Naive thymus-derived CD8-positive, alpha-beta T cell (primary cell): ENCODE measurements at places on chromosomes 11 and 22.

- no peak for DNase-seq
These were observed 1.2 kb upstream of the GAL start for GRCh38 chr11:68683121-68683520.

GRCh38 chr11:82994604-82995230, 77.0 kb downstream of the RAB30 start:
- DNase-seq: no peak

DNA sequence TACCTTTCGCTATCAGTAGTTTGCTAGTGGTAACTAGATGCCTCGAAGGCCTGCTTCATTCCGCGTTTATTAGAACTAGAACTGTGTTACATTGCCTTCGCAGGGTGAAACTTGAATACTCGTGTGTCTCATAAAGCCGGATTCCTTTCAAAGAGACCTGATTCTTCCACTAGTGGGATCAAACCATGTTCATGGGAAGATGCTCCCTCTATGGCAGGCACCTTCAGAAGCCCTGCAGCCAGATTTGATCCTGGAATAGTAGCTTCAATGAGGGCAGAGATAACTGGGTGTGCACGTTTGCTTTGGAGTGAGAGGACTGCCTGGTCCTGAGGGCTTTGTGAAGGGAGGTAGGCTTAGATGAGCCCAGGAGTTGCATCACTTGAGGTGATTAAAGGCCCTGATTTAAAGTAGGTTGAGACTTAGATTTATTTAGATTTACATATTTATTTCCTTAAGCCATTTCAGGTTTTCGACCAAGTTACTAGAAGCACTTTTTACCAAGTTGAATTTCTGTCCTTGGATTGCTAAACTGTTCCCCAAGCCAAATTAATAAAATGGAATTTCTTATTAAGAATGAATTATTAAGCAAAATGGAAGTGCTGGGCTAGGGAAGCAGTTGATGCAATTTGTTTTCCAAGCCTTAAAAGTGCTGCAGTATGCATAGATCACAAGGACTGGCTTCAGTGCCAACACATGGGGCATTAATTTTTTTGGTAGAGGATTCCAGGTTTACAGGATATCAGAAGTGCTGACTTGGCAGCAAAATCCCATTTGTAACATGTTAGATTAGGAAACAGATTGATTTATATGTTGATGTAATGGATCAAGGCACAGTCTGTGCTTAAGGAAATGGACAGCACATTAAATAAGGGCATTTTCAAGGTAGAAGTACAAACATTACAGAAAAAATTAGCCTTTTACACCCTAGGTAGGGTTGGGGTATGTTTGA, 32.9 kb downstream of the APLP2 start:
- no peak for DNase-seq

DNA sequence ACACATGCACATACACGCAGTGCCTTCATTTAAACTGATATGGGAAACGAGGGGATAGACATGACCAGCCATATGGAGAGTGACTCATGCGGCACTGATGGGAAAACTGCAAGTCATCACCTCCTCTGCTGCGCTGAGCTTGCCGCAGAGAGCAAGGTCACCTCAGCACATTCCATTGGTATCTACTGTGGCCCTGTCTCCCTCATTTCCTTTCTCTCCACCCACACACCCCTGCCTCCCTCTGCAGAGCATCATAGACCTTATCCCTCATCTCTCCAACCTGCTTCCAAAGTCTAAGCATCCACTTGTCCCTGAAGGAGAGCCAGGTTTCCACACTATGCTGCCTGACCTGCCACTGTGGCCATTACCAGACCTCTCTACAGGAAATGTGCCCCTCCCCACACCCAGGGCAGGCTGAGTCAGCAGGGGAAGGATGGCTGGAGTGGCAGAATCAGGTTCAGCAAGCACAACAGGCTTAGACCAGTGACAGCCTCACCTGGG, 116.9 kb upstream of the SNX19 start:
- DNase-seq: no peak

- DNase-seq: no peak
These were observed 112.6 kb downstream of the C11orf91 start for GRCh38 chr11:33588056-33588455.

DNA sequence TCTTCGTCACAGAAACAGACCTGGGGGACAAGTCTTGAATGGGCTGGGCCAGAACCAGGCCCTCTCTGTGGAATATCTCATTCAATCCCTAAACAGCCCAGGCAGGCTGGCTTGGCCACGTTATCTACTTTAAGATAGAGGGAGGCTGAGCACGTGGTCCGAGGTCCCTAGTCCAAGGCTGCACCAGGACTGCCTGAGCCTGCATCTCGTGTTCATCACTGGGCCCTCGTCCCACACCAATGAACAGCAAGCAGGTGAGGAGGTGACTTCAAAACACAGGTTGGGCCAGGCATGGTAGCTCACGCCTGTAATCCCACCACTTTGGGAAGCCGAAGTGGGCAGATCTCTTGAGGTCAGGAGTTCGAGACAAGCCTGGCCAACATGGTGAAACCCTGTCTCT, 20.3 kb upstream of the FGF3 start:
- no peak for DNase-seq

GRCh38 chr11:110295531-110296225, 736 bp downstream of the RDX start:
- DNase-seq: peak; percentile 30

DNA sequence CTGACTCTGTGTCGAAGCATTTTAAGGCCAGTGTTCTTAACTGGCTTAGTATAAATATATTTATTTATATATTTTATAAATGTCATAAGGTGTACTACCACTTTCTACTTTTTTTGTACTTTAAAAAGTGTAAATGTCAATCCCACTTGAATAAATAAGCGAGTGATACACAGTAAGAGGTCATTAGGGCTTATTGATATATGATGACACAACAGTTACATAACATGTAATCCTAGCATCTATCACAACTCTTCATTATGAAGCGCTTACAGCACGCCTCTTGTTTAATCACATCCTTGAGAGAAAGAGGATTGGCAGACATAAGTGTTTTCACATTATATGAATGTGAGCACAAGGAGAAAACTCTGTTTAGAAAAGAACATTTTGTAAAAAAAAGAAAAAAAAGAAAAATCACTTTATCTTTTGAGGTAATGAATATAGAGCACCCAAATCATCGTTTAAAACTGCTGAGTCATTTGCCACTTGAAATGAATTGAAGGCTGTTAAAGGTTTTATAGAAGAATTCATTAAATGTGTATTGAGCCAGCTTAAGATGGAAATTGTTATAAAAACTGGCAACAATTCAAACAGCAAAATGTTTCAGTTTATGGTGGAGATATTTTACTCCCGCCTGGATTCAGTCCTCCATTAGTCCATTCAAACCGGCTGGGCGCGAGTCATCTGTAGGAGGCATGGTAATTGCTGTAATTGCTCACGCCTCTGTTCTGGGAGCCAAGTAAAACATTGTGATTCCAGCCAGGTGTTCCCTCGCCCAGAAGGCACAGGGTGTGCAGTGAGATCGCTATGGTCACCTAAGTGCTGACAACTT, 627.3 kb upstream of the KIRREL3 start:
- no peak for DNase-seq

- peak; percentile 45 for DNase-seq
These were observed 3.6 kb upstream of the TBC1D22A start for GRCh38 chr22:46758867-46759290.

GRCh38 chr11:126502159-126502558, 146.7 kb downstream of the ST3GAL4 start:
- no peak for DNase-seq

DNA sequence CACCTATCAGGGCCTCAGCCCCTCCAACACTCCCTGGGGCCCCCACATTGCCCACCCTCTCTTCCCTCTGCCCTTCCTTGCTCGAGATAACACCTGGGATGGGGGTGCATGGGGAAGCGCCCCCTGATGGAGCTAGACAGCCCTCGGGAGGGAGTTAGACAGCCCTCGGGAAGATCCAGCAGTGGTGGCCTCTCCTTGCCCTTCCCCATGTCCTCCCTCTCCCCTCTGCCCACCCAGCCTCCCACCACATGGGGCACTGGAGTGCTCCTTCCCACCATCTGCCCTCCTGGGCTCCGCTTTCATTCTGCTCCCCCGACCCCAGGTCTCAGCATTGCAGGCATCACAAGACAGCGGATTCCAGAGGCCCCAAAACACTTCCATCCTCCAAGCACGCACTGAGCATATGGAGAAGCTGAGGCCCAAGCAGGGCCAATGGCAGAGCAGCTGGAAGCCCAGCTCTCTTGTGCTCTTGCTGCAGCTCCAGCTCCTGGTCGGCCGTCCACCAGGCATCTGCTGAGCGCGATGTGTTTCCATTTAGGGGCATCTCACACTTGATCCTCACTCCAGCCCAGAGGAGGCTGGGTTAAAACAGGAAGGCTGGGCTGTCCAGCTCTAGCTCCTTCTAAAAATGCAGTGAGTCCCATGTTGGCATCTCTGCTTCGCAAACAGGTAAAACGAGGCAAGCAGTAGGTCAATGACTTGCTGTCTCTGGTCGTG, 65.6 kb downstream of the IGLL1 start:
- DNase-seq: no peak

GRCh38 chr11:59939482-59939881, 1.2 kb downstream of the OOSP1 start:
- no peak for DNase-seq

DNA sequence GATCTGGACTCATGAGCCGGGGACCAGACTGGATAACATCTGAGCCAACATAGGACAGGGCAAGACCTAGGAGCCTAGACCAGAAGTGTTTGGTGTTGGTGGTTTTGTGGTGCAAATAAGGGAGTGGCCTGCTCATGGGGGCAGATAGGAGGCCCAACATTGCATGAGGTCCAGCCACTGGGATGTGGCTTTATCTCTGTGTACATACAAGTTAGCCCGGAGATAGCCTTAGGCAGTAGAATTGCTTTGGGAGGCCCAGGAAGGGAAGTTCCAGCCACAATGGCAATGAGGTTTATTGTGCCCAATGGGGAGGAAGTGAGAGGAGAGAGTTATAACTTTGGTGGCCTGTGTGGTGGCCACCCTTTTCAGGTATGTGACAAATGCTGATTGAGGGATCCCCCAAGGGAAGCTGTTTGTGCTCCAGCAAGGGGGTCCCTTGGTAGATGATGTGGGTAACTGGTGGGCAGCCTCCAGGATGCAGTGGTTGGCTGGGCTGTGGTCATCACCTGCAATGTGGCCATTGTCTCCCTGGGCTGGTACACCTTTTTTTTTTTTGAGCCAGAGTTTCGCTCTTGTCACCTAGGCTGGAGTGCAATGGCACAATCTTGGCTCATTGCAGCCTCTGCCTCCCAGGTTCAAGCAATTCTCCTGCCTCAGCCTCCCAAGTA, 6.4 kb downstream of the LMO2 start:
- no peak for DNase-seq

DNA sequence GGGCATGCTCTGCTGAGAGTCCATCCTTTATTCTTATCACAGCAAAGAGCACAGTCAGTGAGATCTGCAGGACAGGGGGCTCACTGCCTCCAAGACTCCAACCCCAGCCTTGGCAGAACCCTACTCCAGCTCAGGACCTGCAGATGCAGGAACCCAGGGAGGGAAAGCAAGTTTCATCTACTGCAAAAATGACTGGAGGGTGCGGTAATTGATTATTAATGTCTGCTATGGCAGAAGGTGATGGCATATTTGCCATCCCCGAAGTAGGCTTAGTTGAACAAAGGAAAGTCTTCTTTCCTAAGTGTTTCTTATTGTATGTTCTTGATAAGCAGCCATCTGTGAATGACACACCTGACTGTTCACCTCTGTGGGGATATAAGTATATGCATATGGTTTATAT, 9.2 kb downstream of the SCUBE1 start:
- no peak for DNase-seq
